ENCODE measurements at places on chromosomes 1 and 21.

DNA sequence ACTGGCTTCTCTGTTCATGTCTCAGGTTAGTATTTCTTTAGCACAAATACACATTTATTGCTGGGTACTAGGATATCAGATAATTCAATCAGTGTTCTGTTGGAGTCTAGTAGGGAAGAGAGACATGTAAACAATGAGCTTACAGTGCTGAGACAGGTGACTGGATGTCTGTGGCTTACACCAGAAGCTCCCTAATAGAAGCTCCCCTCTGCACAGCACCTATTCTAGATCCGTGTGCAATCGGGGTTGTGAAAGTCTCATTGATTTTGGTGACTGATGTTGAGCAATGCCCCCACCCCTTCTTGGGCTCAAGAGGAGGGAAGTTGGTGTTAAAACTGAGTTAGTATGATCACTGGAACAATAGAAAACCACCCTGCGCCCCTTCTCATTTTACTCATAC lies 279.2 kb downstream of the RPS6KC1 start:
- DNase-seq: no peak

DNA sequence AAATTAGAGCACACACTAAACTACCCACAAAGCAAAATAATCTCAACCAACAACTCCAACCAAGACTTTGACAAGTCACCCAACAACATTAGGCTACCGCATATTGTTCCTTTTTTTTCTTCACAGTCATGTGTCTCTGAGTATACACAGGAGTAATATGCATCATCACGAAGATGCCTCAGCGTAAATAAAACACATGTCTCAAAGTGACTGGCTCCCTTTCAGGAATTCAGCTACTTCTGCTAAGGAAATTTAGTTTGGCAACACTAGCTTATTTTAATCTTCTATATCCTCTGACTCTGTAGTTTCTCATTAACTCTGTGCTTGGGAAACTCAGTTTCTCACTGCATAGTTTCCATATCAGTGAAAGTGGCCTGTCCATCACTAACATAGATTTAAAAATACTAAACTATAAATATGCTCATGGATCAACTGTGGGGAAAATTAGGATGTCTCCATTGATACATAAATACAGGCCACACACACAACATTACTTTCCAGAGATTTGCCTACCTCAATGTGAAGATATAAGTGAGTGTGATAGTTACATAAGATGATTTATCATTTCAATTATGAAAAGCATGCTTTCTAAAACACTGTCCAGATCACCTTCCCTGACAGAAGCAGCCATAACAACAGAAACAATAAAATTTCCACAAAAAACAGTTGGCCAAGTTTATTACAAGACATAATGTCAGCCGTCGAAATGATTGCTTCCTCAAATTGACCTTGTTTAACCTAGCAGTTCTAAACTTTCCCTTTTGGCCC lies 113.2 kb downstream of the PTGER3 start:
- no peak for DNase-seq

DNA sequence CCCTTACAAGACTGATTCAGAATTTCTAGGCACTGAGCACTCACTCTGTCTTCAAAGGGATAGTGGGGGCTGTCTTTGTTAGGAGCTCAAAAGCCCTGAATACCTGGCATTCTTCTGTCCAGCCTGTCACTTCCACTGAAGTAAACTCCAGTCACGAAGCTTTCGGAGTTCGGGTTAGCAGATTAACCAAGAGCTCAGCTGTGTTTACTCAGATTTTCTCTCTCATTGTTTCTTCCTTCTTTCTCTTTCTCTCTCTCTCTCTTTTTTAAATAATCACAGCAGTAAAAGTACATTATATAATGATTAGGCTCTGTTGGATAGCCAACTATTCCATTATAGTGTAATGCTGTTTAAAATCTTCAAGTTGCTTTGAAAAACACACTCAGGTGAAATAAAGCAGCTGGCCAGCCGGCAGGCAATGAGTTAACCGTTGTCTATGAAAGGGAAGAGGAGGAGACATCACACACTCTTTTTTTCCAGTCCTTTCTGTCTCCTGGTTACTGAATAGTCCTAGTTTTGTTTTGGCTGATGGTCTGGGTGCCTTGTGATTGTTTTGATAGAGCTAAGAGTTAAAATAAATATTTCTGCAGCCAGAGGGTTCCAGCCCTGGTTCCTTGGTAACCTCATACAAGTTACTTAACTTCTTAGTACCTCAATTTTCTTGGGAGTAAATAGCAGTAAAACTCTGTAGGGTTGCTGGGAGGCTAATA lies 89.8 kb downstream of the ADSS2 start:
- DNase-seq: no peak

DNA sequence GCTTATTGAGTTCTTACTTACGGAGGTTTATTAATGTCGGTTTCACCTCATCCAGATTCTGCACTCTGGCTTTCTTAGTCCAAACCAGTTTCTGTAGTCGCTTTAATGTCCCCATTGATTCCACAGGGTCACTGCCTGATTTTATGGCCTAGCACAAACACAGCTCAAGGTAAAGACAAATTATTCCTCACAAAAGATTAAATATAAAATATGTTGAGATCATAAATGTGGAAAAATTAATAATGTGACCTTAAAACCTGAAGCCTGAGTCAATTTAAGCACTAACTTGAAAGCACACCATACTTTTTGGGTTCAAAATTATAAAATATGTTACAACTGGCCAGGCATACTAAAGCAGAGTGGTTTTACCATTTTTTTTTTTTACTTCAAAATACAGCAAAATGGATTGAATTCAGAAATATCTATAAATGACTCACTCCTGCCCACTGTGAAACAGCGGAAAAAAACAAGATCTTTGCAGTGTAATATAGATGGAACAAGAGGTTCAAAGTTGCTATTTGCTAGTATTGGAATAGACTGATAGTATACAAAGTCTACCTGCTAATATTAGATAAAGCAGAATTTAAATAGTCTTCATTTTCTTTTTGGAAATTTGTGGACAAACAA lies 37.6 kb upstream of the SAMSN1 start:
- no peak for DNase-seq

DNA sequence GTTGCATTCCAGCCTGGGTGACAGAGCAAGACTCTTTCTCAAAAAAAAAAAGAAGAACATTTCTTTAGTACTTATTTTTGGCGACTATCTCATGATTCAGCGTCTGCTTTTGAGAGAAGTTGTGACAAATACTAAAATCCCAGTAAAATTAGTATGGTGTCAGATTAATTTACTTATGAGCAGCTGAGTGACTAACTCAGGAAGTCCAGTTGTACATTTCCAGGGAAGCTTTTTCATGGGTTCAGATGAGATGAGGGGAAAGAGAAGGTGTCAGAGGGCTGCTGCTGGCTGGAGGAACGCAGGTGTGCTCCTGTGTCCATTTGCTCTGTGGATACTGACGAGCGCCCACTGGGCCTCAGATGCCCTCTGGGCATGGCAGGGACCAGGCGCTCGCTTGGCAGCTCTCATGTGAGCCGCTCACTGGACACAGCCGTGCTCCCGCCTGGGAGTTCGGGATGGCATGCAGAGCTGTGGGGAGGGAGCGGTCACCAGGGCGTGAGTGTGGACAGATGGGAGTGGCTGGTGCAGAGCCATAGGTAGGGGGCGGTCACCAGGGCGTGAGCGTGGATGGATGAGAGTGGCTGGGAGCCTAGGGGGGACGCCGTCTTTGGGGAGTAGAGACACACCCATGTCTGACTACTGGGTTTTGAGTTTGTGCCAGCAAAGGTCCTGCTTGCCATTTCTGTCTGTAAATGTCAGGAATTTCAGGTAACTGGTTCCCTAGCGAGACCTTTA lies 55.0 kb downstream of the ADARB1 start:
- no peak for DNase-seq

DNA sequence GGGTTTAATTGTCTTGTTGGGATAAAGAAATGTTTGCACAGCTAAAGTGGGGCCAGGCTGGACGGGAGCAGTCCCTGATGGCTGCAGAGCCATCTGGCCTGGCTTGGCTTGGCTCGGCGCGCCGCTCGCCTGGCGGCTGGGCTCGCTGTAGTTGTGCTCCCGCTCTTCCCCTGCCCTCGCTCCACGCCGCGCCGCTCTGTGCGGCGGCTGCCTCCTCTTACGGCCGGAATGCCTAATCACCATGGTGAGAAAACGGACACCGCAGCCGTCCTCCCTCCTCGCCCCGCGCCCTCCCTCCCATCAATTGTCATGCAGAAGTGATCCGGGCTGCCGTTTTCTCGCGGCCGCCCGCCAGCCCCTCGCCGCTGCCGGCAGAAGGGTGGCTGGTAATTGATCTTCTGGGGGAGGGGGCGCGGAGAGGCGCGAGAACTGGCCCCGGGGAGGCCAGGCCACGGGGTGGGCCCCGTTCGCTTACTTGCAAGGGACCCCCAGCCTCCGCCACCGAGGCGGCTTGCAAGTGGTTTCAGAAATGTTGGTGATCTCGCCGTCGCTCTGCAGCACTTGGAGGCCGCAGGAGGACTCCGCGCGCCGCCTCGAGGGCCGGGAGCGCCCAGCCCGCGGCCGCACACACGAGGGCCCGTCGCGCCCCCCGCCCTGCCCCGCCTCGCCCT lies 12.4 kb downstream of the RNF220 start:
- peak; percentile 68 for DNase-seq

- peak; percentile 82 for DNase-seq
Observed at GRCh38 chr1:168691541-168691940, 37.5 kb downstream of the DPT start.

- DNase-seq: no peak
Observed at GRCh38 chr1:168164771-168165170, 14.0 kb upstream of the TIPRL start.

DNA sequence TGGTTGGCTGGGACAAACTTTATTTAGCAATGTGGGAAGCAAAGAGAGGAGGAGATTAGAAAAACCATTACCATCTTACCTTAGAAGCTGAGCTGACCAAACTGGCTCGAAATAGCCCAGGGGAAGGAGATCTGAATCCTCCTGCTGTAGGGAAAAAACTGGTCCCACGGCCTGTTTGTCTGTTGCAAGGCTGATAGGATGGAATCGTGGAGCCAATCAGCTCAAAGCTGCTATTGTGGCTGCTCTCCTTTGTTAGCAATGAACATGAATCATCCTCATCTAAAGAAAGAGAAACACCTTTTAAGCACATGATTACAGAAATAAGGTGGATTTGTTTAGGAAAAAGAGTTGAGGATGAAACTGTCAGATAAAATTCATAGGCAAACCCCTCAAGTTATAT lies 21.5 kb downstream of the CLSPN start:
- DNase-seq: no peak

DNA sequence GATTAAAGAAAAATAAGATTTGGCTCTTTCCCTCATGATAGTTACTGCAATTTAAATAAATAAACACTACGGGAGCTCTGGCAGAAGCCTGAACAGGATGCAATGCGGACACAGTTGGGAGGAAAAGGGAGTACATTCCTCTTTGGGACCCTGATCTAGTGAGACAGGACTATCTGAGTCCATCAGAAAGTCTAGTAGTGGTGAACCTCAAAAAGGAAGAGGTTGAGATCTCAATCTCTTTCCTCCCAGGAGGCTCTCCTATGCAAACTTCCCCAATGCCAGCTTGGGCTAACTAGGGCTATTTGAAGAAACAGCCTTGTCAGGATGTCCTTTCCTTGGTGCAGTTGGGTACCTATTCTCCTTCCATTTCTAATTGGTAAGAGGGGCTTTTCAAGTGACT lies 4.9 kb upstream of the ABCD3 start:
- no peak for DNase-seq

GRCh38 chr21:21188513-21189195 lies 190.4 kb downstream of the NCAM2 start:
- DNase-seq: peak; percentile 60

DNA sequence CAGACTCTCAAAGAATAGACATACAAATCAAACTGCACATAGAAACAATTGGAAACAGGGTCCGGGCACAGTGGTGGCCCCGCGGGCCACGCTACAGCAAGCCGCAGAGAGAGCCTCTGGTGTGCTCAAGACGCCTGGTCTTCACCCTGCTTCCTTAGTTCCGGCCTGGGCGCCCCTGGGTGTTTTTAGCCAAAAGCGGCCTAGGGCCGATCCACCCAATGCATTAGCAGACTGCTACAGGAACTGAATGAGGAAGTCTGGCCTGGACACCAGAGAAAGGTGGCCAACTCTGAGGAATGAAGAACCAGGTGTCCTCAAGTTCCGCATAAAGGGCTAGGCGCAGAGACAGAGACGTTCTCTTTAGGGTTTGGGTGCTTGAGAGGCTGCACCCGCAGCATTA lies 1.7 kb downstream of the PRRX1 start:
- DNase-seq: no peak

GRCh38 chr21:40200126-40200525 lies 332.9 kb downstream of the PCP4 start:
- no peak for DNase-seq

GRCh38 chr1:31591425-31592093 lies 15.2 kb downstream of the TINAGL1 start:
- DNase-seq: no peak

- no peak for DNase-seq
Observed at GRCh38 chr1:227225715-227226346, 92.5 kb downstream of the CDC42BPA start.

- DNase-seq: no peak
Observed at GRCh38 chr1:231186356-231187115, 24.7 kb downstream of the TRIM67 start.
